Esophagus muscularis mucosa (tissue), 4 donors: ENCODE measurements at places on chromosomes 4 and X. TPM values are rescaled to one million over a fixed set of nuclear protein-coding genes. Genes with fewer than 3 reads are reported as not detected.

DNA sequence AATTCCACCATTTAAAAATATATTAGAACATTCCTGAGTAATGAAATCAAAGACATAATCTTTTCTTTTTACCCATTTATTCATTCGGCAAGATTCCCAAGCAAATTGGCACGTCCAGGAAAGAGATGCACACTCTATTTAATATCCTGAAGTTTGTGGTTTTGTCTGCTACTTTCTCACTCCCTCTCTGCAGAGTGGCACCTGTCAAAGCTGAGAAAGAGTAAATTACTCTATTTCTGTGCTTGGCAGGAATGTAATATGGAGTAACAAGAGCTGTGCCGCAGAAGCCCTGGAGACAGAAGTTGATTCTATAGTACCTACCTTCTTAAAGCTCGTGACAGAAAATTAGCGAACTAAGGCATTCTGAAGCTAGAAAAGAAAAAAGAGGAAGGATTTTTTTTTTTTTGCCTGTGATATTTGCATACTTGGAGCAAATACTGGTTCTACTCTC is 5.5 kb downstream of the GSTCD start:
- DNase-seq: no peak

ASB9 gene
- 2.1 TPM for total RNA-seq

RAB40AL gene
- total RNA-seq: 0.63 TPM

GRCh38 chr4:131721883-131722282 is 1427.2 kb upstream of the PCDH10 start:
- DNase-seq: no peak

DNA sequence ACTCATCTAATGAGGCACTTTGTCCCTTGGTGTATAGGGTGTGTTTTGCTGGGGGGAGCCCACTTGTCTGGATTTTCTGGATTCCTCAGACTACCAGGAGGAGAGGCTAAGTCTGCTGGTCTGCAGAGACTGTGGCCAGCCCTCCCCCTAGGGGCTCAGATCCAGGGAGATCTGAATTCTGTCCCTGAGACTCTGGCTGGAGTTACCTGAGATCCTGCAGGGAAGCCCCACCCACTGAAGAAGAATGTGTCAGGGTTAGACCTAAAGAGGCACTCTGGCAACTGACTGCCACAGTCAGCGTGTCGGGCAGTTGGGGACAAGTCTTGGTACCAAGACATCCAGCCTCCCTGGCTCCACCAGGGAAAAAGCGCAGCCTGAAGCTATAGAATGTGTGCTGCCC is 138.9 kb downstream of the DCAF12L2 start:
- no peak for DNase-seq
